ENCODE measurements at places on chromosomes 1 and 21.

DNA sequence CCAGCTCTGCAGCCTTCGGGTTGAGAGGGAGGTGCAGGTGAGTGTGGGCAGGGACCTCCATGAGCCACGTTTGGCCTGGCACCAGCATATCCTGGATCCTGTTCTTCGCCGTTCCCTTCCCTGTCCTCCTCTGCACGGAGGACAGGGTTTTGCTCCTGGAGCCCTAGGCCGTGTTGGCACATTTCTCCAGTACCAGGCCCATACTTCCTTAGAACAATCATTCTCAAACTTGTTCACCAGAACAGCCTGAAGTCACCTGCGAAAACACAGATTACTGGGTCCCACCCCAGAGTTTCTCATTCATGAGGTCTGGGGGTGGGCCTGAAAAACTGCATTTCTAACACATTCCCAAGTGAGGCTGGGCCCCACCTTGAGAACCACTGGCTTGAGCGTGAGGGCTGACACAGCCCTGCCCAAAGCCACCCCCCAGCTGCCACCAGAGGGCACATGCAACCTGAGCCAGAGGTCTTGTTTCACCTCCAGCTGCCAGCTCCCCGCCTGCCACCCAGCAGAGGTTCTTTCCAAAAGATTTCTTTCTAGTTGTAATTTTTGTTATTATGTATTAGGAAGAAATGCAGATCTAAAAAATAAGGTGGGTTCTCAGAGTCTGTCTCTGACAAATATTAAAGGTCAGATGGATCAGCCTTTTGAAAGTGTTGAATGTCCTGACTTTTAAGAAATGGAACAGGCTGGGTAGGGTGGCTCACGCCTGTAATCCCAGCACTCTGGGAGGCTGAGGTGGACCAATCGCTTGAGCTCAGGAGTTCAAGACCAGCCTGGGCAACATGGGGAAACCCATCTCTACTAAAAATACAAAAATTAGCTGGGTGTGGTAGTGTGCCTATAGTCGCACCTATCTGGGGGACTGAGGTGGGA, 39.6 kb upstream of the LDLRAP1 start:
- DNase-seq = no peak

- DNase-seq = no peak
Observed at GRCh38 chr1:46285730-46286477, 17.5 kb downstream of the LRRC41 start.

DNA sequence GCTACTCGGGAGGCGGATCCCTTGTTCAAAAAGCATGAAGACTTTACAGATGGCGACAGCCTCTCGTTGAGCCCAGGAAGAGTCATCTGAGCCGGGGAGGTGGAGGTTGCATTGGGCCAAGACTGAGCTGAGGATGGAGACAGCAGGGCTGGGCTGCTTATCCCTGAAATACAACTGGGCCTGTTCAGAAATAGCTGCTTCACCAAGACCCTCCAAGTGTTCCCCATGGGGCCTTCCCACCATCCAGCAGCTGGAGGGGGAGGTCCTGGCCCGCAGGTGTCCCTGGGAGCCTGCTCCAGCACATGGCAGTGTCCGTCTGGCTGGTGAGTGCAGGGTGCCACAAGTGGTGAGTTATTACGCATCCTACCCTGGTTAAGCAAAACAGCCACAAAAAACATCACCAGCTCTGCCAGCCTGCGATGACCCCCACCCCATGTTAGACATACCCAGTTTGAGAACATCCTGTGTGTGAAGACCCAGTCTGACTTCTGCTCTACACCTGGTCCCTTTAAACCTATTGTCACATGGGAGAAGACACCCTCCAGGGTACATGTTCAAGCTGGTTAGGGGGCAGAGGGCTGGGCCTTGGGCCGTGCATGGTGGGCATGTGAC, 93.1 kb upstream of the TMPRSS2 start:
- no peak for DNase-seq

DNA sequence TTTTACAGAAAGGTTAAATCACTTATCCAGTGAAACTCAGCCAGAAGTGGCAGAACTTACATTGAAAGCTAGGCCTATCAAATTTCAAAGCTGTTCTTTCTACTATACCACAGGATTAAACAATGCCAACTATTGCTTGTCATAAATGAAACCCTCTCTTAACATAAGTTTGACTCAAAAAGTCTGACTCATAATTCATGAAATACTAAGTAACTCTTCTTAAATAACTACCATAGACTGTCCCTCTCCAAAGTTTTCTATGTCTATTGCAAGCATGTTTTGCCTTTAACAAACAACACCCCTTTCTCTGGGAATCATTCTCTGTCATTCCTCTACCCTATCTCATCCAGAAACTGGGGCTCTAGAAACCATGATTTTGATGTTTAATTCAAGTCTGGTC, 109.5 kb upstream of the UBE2U start:
- no peak for DNase-seq

- no peak for DNase-seq
Observed at GRCh38 chr1:90613371-90613770, 103.7 kb downstream of the BARHL2 start.

DNA sequence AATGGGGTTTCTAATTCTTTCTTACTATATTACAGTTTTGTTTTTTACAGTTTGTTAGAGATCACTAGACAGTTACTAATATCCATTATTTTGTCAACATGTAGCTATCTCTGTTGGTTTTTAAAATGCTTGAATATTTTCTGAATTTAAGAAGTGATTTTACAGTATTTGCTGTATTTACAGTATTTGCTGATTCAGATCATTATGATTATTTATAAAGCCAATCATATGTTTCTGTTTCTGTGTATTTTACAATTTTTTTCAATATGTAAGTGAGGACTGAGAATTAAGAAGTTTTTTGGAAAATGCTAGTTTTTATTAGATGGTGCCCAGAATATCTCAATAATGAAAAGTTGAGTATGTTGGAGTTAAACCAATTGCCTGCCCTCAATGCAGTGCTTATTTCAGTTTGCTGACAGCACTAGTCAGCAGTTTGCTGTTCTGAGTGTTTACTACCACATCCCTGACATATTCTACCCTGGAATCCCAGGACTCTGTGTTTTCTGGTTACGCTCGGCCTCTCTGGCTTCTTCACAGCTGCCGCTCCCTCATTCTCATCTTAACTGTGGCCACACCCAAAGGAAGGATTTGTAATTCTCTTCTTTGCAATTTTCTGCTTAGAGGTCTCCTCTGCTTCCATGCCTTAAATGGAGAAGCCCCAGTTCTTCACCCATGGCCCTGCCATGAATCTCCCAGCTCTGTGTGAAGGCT, 68.0 kb upstream of the BACH1 start:
- no peak for DNase-seq

- DNase-seq = no peak
Observed at GRCh38 chr1:159492575-159493323, 43.1 kb downstream of the OR10J5 start.

- DNase-seq = no peak
Observed at GRCh38 chr1:205186191-205186590, 25.3 kb downstream of the DSTYK start.

- no peak for DNase-seq
Observed at GRCh38 chr1:23661887-23662286, 29.7 kb upstream of the RPL11 start.

DNA sequence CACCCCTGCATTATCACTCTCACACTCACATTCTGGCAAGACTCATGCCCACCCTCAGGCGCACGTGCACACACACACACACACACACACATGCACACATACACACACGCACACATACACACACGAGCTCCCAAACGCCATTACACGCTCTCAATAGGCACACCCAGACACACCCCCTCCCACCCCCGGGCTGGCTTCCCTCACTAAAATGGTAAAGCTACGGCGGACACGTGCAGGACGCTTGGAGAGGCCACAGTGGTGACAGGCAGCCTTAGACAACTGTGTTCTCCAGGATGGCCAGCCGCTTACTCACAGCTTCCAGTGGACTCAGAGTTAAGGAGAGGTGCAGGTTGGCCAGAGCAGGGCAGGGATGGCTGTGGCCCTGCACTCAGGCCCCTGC, 10.1 kb downstream of the MATN1 start:
- DNase-seq = no peak

GRCh38 chr1:47624531-47624930, 186.7 kb downstream of the FOXD2 start:
- DNase-seq = no peak

DNA sequence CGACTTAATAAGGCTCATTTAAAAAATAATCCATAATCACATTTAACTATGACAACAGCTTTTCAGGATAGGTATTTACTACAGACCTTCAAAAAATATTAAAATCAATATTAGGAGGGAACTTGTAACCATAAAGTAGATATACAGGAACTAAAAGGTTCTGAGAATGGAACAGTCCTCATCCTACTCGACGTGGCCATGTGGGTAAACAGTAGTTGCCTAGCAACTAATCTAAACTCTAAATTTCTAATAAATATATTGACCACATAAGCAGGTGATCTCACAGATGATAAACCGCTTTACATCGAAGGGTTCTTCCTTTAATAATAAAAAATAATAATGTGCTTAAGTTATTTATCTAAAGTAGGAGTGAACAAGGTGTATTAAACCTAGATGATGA, 7.9 kb downstream of the AKT3 start:
- DNase-seq = no peak

DNA sequence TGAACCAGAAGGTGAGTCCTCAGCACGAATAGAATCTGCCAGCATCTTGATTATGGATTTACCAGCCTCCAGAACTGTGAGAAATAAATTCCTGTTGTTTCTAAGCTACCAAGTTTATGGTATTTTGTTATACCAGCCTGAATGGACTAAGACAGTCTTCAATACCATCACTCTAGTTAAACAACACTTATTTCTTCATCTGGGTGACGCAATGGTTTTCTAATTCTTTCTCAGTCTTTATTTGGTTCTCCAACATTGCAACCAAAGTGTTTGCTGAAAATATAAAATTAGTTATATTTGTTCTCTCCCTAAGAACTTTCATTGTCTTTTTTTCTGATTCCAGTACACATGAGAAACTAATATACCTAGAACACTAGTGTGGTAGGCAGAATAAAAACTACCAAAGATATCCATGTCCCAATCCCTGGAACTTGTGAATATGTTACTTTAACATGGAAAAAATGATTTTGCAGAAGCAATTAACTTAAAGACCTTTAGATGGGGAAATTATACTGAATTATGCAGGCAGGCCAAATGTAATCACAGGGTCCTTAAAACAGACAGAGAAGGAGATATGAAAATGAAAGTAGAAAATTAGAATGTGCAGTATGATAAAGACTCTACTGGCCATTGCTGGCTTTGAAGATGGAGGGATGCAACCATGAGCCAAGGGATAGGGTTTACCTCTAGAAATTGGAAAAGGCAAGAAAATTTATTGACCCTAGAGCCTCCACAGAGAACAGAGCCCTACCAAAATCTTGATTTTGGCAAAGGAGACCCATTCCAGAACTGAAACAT, 1115.1 kb downstream of the PLA2G4A start:
- no peak for DNase-seq

DNA sequence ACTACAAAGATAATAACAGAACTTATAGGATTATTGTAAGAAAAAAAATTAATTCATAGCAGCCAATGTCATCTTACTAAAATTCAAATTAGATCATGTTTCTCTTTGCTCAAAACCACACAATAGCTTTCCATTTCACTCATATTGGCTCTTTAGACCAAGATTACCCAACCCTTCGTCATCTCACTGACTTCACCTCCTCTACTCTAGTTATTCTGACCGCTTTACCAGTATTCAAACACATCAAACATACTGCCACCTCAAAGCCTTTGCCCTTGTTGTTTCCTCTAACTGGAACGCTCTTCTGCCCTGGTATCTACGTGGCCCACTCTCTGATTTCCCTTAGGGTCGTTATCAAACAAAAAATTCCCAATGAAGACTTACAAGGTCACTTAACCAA, 1.7 kb downstream of the ANGPTL3 start:
- DNase-seq = no peak

DNA sequence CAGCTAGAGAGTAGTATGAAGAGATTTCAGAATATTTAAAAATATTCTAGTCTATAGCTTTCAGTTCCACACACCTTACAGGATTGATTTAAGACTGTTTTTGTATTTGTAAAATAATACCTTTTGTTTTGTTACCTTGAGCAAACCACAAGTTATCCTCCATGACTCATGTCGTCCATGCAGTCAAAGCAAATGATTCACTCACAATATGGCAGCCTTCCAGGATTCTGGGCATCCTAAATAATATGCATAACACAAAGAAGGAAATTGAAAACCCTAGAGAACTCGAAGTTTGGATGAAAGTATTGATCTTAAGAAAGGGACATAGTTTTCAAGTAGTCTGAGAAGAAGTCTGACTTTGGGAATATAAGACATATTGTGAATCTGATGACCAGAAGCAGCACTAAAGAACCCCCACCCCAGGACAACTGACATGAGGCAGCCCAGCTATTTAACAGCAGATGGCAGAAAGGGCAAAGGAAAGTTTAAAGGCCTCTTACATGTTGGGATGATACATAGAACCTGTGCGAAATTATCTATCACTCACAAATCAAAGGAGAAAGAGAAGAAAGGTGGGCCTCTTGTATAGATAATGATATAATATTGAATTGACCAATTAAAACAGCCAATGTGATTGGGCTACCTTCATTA, 857.9 kb downstream of the BRINP3 start:
- DNase-seq = no peak

DNA sequence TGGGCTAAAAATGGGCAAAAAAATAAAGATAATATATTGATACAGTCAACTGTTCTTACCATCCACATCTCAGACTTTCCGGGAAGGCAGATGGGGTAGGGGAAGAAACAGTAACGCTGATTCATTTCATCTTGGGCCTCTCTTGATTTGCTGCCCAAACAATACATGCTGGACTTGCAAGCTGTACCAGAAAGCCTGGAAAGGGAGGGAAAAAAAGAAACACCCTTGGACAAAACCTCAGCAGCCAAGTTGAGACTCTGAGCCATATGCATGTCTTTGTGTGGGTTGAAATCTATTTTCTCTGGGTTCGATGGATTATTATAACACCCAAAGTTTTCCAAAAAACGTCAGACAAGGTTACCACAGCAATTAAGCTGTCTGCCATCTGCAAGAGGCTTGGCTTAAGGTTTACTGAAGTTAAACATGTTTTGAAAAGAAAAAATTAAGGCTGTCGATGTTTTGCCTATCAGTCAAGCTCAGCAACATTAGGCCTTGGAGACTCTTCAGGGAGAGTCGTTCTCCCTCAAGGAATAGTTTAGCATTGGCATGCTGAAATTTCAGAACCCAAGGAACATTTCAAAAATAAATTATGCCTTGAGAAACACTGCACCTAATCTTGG, 71.2 kb downstream of the PSMG1 start:
- DNase-seq = no peak

DNA sequence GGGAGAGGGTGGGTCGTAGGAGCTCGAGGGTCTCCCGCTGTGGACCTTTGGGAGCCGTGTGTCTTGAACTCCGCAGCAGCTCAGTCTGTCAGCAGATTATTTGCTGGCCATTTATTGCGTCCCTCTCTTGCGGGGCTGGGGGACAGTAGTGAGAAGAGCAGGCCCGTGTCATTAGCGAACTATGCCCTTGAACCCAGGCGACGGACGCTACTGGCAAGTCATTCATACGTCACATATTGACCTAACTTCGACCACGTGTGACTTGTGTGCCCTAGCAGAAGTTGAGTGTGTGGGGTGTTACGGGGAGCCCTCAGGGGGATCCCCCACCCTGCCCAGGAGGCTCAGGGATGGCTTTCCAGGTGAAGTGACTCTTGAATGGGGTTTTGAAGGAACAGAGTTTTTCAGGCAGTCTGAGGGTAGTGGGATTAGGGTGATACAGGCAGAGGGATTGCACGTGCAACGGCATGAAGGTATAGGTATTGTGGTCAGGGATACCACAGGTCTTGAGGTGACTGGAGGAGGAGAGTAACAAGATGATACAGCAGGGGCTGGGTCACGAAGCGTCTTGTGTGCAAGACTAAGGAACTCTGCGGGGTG, 13.0 kb downstream of the RCC1 start:
- DNase-seq = no peak

GRCh38 chr1:168338589-168339503, 58.2 kb downstream of the TBX19 start:
- no peak for DNase-seq

- no peak for DNase-seq
Observed at GRCh38 chr1:168243198-168243597, 17.4 kb downstream of the SFT2D2 start.

All from renal pelvis (tissue), 12 donors.